ENCODE measurements at places on chromosomes 12 and 14. TPM values are rescaled to one million over a fixed set of nuclear protein-coding genes. Genes with fewer than 3 reads are reported as not detected.

The RTL1 gene
- total RNA-seq: 0.05 TPM

The SRRM4 gene
- not detected for total RNA-seq

The NOC4L gene
- total RNA-seq: 6.4 TPM

The STYK1 gene
- 0.08 TPM for total RNA-seq

The RIMBP2 gene
- 0.17 TPM for total RNA-seq

The COX8C gene
- not detected for total RNA-seq

The ARL1 gene
- 44.8 TPM for total RNA-seq

The JPH4 gene
- total RNA-seq: 0.08 TPM

The NGB gene
- total RNA-seq: not detected

The CCDC175 gene
- total RNA-seq: not detected

The RND1 gene
- total RNA-seq: 7.7 TPM

The COCH gene
- 2.5 TPM for total RNA-seq

The FSCB gene
- not detected for total RNA-seq

The PHETA1 gene
- total RNA-seq: 5.7 TPM

The GPR65 gene
- total RNA-seq: 4.5 TPM

The TAS2R42 gene
- total RNA-seq: not detected

The ARHGEF25 gene
- 2.0 TPM for total RNA-seq

The NPFF gene
- total RNA-seq: not detected

The TTC9 gene
- total RNA-seq: 0.09 TPM

The PHLDA1 gene
- total RNA-seq: 11.5 TPM

The B4GALNT1 gene
- not detected for total RNA-seq

The CRACR2A gene
- 2.5 TPM for total RNA-seq

The SLC25A21 gene
- total RNA-seq: 0.17 TPM

The AMDHD1 gene
- 56.7 TPM for total RNA-seq

The KRT6B gene
- total RNA-seq: not detected

The RNU4-1 gene
- total RNA-seq: under 0.01 TPM

The KLRD1 gene
- 1.1 TPM for total RNA-seq

The MEG3 gene
- total RNA-seq: 26.4 TPM

The LRRK2 gene
- total RNA-seq: 6.9 TPM

The TDRD9 gene
- total RNA-seq: 1.0 TPM

The TCL1B gene
- total RNA-seq: not detected

The IQSEC3 gene
- under 0.01 TPM for total RNA-seq

The HOXC5 gene
- not detected for total RNA-seq

The CYP46A1 gene
- total RNA-seq: 0.14 TPM

The PPP2R5C gene
- 48.2 TPM for total RNA-seq

The KITLG gene
- total RNA-seq: 1.2 TPM

The TCL1A gene
- 0.17 TPM for total RNA-seq

The TGM1 gene
- 1.5 TPM for total RNA-seq

The LMNTD1 gene
- not detected for total RNA-seq

The NFE2 gene
- total RNA-seq: 1.7 TPM

The CYP27B1 gene
- 0.05 TPM for total RNA-seq

Measured in liver (tissue), 10 donors.